CD4-positive, alpha-beta memory T cell (primary cell): ENCODE measurements at places on chromosomes 5 and 9.
A peak's percentile ranks its signal among the peaks of the same experiment; 100 is the strongest.

DNA sequence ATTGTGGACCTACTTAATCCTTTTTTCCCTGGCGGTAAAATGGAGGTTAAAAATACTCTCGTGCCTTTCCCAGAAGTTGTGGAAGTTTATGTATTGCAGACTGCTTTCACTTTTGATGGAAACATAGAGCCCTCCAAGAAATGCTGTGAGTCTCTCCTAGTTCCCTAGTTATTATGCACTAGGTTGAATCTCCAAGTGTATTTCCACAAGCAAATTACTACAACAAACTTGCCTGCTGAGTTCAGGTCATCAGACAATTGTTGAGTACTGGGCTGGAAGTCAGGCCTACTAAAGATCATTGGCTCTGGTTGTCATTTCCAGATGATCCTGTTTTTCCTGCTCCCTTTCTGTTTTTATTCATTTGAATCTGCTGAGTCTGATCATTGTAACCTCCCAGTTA is 104.1 kb downstream of the CD180 start:
- no peak for DNase-seq

DNA sequence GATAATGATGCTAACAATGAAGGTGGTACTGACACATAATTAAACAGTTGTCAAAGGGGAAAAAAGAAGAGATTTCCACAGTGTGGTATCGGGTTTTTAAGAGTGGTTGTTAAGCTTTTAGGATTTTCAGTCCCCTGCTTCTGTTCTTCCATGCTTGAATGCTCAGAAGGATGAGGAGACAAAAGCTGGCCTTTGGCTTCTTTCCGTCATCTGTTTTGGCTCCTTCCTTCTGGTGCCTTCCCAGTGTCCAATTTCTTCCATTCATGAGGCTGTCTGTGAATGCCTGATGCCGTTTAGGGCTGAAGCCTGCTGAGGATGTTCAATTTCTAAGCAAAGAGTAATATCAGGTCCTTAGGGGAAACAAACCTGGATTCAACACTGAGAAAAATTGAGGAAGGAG is 179.6 kb upstream of the GLRA1 start:
- DNase-seq = no peak

- no peak for DNase-seq
Observed at GRCh38 chr9:112360047-112360804, 19.7 kb upstream of the HSDL2 start.

- DNase-seq = no peak
Observed at GRCh38 chr9:97722331-97722730, 25.2 kb upstream of the XPA start.

GRCh38 chr5:6360323-6361072 is 17.8 kb downstream of the MED10 start:
- no peak for DNase-seq

DNA sequence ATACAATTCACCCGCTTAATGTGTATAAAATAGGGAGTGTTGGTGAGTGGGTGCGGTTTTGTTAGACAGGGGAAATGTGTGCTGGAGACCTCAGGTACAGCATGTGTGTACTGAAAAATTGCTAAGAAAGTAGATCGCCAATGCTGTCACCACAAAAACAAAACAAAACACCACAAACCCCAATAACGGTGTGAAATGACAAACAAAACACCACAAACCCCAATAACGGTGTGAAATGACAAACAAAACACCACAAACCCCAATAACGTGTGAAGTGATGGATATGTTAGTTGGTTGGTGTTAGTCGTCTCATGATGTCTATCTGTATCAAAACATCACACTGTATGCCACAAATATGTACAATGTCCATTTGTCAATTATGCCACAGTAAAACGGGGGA is 14.2 kb upstream of the GFPT2 start:
- DNase-seq = peak; percentile 25

DNA sequence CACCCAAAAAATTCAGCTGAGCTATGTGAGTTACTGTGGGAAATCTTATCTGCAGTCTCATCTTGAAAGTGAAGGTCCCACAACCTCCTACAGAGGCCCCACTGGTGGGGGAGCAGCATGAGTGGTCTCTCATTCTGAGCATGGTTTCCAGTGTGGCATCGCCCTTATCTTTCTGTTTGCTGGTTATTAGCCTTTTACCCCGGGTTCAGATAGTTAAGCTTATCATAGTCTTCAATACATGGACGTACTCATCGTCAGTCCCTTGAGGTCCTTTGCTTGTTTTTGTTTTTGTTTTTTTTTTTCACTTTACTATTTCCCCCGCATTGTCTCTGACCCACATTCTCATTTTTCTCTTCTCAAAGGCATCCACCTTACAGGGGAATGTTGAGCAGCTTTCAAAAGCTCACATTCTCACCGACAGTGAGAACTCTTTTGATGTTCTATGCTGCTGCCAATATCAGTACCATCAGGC is 7.7 kb upstream of the HAVCR2 start:
- no peak for DNase-seq

DNA sequence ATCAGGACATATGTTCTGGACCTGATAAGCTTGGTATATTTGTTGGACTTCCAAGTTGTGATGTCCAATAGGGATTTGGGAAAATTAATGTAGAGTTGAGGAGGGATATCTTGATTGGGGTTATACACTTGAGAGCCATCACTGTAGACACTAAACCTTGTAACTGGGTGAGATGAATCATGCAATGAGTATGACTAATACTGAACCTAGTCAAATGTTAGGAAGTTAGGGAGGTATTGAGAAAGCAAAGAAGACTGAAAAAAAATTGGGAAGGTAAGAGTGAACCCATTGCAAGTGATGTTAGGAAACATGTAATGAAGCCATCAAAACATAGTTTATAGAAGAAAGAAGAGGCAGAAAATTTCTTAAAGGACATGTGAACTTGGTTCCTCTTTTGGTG is 668.4 kb upstream of the CDH9 start:
- no peak for DNase-seq

DNA sequence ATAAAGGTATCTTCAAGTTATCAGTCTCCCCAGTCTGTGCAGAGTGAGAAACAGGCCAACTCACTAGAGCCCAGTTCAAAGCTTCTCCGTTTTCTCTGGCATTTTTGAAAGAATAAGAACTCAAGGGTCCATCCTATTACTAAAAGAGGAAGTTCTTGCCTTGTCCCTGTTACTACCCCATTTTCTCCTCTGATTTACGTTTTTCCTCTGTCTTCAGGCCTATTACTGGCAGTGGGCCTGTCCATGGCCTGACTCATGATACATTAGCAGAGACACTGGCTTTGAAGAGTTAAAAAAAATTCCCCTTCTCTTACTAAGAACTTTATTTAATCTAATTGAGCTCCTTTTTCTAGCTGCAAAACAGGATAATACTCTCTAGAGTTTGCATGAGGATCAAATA is 624.0 kb upstream of the KLF4 start:
- DNase-seq = no peak

DNA sequence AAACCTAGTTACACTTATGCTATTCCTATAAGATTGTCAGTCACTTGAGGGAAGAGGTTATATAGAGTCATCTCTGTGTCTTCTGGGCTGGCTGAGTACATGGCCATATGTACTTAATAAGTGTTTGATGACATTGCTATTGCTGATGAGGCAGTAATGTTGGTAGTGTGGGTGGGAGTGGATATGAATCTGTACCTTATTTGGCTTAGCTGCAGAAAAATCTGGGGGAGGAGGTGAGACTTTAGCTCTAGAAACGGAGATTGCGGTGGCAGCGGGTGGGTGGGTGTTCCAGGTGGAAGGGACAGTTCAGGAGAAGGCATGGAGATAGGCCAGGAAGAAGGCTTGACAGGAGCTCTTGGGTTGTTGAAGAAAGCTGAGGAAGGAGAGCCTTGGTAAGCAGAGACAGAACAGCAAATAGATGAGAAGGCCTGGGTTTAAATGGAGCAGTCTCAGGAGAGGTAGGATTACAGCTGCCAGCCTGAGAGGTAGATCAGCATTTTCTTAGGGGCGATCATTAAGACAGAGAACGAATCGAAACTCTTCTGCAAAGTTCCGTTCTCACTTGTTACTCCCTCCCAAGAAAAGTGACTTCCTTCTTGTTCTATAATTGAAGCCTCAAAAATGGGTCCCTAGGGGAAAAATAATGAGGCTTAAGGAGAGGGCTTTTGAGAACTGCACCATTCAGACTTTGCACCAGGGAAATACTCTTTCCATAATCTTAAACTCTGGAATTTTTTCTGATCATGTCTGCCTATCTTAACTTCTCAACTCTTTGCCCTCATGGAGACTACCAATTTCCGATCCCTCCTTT is 160.5 kb downstream of the UNC13B start:
- no peak for DNase-seq

DNA sequence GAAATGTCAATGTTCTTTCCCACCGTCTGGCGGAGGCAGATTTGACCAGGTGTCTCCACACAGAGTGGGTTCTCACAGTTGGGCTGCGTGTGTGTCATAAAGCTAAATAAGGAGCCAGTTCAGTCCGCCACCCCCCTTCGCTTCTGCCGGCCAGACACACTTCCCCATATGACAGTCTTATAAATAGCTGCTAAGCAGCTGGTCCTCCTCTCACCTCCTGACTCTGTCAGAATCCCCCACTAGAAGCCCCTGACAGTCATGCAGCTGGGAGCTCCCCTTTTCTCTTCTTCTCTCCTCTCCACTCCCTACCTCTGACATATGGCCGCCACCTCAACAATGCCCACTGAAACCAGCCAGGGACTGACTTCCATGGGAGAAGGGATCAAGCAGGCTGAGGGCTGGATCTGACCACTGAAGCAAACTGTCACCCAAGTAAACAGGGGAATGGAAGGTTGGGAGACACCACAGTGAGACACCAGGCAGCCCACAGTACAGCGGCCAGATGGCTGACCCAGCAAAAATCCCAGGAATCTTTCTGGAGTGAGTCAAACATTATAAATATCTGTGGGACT is 141.9 kb upstream of the EFNA5 start:
- no peak for DNase-seq

DNA sequence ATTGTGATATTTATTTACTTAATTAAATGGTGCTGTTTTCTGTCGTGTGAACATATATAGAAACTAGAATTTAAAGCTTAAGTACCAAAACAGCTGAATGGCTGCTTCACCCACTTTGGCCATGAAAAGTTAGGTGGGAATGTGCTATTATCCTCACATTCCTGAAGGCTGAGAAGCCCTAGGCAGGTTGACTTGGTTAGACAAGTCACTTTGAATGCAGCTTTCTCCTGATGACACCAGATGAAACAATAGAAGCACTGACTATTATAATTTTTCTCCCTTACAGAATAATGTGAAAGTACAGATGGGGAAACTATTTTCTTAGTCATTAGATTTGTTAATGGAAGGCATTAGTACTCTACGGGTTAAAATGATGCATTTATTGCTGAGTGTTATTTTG is 65.1 kb upstream of the C5orf46 start:
- no peak for DNase-seq

GRCh38 chr5:15577132-15577531 is 77.2 kb downstream of the FBXL7 start:
- DNase-seq = no peak

DNA sequence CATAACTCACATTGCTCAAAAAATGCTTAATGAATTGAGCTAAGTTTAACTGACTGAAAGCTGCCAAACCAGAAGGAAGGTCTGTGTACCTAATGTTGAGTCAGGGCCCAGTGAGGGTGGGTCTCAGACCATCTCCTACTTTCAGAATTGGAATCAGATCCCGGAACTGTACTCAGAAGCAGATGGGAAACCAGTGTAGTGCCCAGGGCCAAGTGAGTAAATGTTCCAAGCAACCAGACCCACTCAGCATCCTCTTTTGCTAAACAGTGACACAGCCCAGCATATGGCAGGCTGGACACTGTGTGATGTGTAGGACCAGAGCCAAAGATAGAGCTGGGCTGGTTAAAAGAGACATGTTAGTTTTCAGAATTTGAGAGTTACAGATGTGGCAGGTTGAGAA is 94.1 kb downstream of the PLCXD3 start:
- DNase-seq = no peak

DNA sequence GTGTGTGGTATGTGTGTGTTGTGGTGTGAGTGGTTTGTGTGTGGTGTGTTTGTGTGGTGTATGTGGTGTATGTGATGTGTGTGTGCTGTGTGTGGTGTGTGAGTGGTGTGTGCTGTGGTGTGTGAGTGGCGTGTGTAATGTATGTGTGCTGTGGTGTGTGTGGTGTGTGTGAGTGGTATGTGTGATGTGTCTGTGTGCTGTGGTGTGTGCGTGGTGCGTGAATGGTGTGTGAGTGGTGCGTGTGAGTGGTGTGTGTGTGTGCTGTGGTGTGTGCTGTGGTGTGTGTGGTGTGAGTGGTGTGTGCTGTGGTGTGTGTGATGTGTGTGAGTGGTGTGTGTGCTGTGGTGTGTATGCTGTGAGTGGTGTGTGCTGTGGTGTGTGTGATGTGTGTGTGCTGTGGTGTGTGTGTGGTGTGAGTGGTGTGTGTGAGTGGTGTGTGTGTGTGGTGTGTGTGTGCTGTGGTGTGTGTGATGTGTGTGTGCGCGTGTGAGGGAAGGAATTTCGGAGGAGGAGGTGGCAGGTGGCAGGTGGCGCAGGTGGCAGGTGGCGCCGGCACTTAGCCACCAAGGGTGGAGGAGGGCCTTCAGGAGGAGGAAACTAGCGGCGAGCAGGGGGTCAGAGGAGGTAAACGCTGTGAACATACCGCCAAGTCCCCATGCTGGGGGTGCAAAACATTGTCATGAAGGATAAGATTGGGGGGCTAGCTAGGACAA is 191.8 kb downstream of the MELK start:
- DNase-seq = no peak

- no peak for DNase-seq
Observed at GRCh38 chr5:10513501-10514442, 50.1 kb upstream of the ANKRD33B start.

GRCh38 chr5:139835656-139836055 is 40.0 kb downstream of the PSD2 start:
- no peak for DNase-seq

DNA sequence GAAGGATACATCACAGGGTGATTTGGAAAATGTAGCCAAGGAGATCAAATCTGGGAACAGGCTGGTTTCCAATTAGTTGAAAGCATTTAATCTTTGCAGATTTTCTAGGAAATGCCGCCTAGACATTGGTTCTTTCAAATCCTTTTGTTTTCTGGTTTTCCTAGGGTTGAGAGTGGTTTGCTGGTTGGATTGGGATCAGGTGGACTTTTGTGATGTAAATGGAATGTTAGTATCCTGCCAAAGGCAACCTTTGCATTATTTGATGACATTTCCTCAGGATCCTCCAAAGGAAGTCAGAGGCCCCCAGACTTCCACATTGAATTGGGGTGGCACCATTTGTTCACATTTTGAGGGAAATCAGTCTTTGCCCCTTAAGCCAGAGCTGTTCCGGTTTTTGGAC is 245.5 kb upstream of the RPS23 start:
- no peak for DNase-seq

DNA sequence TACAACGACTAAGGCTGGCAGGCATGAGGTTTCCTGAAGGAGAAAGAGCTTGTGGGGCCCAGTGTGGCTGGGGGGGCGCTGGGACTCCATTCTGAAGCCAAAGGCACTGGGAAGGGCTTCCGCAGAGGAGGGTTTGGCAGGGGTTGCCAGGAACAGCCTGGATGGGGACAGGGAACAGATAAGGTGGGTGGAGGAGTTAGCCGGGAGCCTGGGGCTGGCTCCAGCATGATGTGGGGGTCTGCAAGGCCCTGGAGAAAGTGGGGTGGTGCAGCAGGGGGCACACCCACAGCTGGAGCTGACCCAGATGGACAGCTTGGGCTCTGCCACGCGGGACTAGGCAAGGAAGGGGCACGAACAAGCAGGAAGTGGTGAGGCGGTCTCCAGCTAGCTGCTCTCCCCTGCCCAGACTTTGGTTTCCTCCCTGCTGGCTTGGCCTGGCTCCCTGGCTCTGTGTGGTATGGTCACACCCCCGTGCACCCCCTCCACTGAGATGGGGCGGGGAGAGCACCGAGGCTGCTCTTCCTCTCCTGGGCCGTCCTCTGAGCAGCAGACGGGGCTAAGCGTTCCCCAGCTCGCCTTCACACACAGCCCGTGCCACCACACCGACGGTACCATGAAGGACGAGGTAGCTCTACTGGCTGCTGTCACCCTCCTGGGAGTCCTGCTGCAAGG is at the start of gene LTC4S:
LTC4S (plus strand) TSS at position 519 of the 672 bp plus-strand sequence; CDS start at position 614, 95 bp downstream.
- peak; percentile 62 for DNase-seq
